Renal cortical epithelial cell (primary cell): ENCODE measurements at places on chromosomes 5 and 9.

DNA sequence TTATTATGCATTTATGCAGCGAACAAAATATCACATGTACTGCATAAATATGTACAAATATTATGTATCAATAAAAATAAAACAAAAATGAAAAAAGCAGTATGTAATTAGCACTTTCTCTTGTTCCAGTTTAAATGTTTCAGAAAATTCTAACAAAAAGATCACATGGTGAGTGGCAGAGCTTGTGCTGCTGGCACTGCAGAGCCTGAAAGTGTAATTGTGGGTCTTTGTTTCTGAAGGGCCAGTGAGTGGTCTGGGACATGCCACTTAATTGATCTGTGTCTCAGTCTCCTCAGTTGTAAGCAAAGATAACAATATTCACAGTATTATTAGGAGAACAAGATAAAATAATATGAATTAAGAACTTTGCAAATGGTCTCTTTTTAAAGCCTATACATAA lies 39.5 kb upstream of the RAI14 start:
- no peak for DNase-seq

GRCh38 chr9:116792271-116792670 lies 105.2 kb downstream of the TRIM32 start:
- no peak for DNase-seq

GRCh38 chr5:170235876-170236864 lies 3.4 kb downstream of the C5orf58 start:
- no peak for DNase-seq

GRCh38 chr9:132776891-132777290 lies 101.2 kb downstream of the AK8 start:
- DNase-seq, result no peak

GRCh38 chr9:20729523-20729922 lies 45.5 kb downstream of the FOCAD start:
- peak; percentile 13 for DNase-seq

- DNase-seq, result peak; percentile 78
Measured at GRCh38 chr5:14767735-14768507, 103.4 kb downstream of the OTULIN start.

- DNase-seq, result no peak
Measured at GRCh38 chr9:113315231-113315630, 12.1 kb upstream of the RNF183 start.

- no peak for DNase-seq
Measured at GRCh38 chr5:102594192-102594591, 95.4 kb upstream of the SLCO6A1 start.

DNA sequence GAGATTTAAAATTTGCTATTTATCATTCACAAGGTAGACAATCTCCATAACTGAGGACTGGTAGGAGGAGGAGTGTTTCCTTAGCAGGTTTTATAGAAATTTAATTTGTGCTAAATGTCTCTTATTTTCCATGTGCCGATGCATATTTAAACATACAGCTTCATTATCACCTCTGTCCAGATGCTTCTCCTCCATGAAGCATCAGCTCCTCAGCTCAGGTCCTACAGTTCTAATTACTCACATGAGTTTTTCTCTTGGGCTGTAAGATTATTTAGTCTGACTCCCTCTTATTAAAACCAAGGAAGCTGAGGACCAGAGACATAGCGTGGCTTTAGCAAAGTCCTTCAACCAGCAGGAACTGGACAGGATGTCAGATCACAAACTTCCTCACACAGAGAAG lies 300.2 kb upstream of the PANK3 start:
- no peak for DNase-seq

- DNase-seq, result no peak
Measured at GRCh38 chr5:139391570-139392323, 2.0 kb upstream of the MZB1 start.

DNA sequence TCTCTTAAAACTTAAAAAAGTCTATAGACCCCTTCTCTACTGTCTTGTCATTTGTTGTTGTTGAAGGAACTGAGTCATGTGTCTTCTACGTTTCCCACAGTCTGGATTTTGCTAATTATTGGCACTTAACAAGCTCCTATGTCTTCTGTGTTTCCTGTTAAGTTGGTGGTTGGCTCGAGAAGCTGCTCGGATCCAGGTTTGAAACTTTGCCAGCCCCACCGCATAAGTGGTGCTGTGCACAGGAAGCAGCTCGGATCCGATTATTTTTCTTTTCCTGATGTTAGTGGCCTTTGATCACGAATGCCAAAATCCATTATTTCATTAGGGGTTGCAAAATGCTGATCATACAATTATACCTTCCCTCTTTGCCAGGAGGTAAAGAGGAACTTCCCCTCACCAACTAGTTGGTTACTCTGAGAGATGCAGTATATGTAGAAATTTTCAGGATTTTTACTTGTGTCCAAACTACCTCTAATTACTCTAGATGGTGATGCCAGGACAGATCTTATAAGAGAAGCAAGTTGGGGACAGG lies 186.5 kb downstream of the NSG2 start:
- no peak for DNase-seq

GRCh38 chr5:151667083-151667482 lies 19.6 kb downstream of the SPARC start:
- no peak for DNase-seq

DNA sequence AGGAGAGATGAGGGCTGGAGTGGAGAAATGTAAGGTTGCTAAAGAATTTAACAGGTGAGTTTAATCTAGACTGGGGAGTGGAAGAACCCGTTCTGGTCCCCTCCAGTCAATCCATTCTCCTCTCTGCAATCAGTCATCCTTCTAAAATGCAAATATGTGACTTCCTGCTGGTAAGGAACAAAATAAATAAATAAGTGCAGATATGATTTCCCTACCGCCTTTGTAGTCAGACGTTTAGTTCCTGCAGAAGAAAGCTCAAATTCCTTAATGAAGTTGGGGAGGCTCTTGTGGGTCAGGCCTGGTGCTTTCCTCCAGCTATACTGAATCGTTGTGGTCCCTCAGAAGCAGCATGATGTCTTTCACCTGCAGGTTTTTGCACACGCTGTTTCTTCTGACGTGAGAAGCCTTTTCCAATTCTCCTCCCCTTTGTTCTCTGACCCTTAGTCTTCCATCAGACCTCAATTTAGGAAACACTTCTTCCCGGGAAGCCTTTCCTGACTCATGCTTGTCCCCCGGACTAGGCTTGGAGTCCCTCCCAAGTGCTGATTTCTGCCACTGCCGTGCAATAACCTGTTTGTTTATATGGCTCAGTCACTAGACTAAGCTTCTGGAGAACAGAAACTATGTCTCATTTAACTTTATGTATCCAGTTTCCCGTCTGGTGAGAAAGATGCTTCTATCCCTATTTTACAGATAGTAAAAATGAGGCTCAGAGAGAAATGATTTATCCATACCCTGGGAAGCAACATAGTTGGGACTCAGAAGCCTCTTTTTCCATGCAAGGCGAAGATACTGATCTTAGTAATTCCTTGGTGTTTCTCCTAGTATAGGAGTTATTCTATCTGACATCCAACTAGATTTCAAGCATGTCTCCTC lies 1.3 kb downstream of the ATP6V1G1 start:
- DNase-seq, result peak; percentile 64

DNA sequence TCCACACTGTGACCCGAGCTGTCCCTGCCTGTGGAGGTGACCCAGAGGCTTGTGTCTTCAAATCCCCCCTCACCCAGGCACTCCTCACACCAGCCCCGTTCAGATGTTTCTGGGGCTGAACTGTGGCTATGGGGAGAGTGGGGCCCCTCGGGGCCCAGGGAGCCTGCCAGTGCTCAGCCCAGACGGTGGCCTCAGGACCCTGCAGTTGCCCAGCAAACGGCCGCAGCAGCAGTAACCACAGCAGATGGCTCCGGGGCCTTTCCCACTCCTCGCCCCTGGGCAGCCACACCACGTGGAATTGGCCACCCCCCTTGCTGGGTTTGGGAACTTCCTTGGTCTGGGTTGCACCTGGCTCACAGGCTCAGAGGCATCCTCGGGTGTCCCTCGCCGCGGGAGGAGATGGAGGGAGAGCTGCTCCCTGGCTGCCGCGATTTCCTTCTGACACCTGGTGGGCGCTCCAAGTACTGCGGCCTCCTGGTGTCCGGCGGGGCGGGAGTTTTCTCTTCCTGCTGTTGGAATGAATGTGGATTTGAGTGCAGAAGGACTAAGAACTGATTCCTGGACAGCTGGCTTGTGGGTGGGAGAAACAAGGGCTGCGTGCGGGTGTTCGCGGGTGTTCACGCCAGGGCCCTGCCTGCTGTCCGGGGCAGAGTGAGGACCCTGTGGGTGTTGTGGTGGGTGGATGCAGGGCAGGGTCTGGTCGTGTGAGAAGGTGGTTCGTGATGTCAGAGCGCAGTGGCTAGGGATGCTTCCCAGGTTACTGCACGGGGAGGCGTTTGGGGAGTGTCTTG lies 97.5 kb downstream of the COL5A1 start:
- no peak for DNase-seq

DNA sequence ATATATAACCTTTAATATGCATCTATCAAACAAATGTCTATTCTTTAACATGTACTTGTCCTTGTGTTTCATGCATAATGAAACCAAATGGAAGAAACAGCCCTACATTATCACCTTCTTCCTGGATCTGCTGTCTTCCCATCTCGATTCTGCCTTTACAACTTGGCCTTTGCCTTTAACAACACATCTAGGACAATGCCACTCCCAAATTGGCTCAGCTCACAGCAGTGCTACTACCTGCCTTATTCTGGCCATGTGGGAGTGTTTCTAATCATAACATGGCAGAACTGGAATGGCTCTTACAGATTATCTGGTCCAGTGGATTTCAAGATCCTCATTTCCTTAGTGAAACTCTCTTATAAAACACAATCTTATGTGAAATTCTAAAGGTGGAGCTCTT lies 176.5 kb downstream of the CARTPT start:
- no peak for DNase-seq

GRCh38 chr9:84371737-84372136 lies 31.2 kb upstream of the SLC28A3 start:
- peak; percentile 93 for DNase-seq

GRCh38 chr9:37053684-37054362 lies 19.8 kb upstream of the PAX5 start:
- DNase-seq, result no peak

DNA sequence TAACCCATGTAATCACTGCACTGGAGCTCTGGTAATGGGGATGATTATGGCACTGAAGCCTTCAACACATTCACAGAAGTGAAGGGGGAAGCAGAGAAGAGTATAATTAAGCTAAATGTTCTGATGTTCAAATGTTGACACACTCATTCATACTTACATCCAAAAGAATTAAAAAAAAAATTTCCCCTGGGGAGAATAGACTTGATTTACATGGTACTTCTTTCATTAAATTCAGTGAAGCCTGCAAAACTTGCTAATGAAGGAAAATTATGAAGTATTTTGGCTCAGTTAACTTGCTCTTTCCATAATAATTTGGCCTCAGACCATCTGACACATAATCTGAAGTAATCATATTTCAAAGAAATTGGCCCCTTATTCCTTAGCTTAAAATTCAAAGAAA lies 428.8 kb downstream of the SH3GL2 start:
- no peak for DNase-seq

GRCh38 chr5:133423618-133424282 lies 188.6 kb downstream of the FSTL4 start:
- peak; percentile 28 for DNase-seq

DNA sequence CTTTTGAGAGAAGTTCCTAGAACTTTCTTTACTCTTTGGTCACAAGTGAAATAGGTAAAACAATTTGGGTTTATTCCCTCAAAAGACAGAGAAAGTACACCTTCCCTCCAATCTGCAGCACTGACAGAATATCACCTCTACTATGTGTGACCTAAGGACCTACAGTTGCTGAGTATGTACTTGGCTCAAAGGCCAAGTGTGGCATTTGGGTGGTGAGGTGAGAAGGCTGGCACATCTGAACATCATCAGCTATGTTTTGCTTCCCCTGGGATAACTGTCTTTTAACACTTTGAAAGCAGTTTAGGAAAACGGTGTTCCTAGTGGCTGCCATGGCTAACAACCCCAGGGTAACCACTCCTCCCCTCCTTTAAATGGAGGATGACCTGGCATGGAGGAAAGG lies 17.6 kb downstream of the MIER3 start:
- no peak for DNase-seq

DNA sequence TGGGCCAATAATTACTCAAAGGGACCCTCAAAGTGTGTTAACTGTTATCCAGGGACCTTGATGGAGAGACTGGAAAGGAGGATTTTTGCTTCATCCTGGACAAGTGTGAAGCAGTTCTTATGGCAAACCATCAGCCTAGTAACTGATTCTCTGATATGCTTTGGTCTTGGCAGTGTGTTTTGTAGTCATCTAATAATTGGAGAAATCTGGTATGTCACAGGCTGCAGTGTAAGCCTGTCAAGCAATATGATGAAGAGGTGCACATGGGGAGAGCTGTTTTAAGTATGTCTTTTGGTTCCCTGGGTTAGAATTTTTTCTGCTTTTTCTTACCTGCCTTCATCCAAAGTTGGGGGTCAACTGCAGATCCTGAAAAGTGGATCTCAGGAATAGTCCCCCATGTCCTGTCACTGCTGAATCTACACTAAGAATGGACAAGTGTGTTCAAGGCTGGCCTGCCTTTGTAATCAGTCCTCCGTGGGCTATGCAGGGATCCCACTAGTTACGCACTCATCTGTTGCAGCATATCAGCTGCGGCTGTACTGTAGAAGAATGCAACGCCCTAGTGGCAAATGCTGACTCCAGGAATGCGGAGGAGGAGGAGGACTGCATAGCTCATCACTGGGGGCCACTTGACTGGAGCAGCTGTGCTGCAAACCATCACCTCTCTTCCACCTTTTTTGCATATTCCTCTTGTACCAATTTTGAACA lies 1.9 kb downstream of the SPTAN1 start:
- peak; percentile 86 for DNase-seq

- DNase-seq, result no peak
Measured at GRCh38 chr9:120726484-120726883, 12.2 kb upstream of the MEGF9 start.

- peak; percentile 99 for DNase-seq
Measured at GRCh38 chr5:56278335-56278753, 45.2 kb upstream of the ANKRD55 start.

DNA sequence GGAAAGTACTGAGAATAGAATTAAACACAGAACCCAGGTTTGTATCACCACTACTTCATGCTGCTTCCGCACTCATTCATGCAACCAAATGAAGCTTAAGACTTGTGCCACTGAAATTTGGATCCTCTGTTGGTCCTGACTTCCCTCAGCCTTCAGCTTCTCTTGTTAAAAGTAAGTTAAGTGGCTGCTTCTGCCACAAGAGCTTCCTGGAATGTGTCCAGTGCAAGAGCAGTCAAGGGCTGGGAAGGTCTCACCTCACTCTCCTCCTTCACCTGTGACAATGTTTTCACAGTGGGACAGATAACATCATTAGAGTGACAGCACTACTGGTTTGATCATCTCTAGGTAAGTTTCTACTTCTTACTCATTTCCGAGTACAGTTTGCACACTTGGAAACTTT lies 7.9 kb downstream of the SNCAIP start:
- DNase-seq, result no peak

GRCh38 chr5:2680979-2681378 lies 70.5 kb downstream of the IRX2 start:
- DNase-seq, result no peak

DNA sequence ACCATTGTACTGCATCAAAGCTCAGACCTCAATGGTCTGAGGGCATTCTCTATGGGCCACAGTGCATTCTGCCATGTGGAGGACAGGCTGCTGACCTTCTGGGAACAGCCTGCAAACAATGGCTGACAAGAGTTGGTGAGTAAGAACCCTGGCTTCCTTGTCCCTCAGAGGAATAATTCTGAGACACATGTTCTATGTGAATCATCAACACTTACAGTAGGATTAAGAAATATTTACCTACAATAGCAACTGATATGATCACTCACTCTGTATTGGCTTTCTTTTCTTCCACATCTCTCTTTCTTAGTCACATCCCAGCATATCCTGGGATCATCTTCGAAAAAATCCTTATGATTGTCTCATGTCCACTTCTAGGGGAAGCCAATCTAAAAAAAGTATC lies 306.5 kb upstream of the ITGA1 start:
- peak; percentile 7 for DNase-seq

- no peak for DNase-seq
Measured at GRCh38 chr5:169004551-169004950, 296.4 kb downstream of the SLIT3 start.
